Activated CD8-positive, alpha-beta T cell treated with anti-CD3 and anti-CD28 coated beads, Interleukin-2, amount 10 ng/mL, durations not matched to agents 7 days and 5 days (primary cell): ENCODE measurements at places on chromosomes 5 and 9.

GRCh38 chr9:82234160-82234943 lies 245.8 kb downstream of the SPATA31D1 start:
- no peak for DNase-seq

GRCh38 chr9:136674786-136675349 lies 12.2 kb downstream of the EGFL7 start:
- no peak for DNase-seq

DNA sequence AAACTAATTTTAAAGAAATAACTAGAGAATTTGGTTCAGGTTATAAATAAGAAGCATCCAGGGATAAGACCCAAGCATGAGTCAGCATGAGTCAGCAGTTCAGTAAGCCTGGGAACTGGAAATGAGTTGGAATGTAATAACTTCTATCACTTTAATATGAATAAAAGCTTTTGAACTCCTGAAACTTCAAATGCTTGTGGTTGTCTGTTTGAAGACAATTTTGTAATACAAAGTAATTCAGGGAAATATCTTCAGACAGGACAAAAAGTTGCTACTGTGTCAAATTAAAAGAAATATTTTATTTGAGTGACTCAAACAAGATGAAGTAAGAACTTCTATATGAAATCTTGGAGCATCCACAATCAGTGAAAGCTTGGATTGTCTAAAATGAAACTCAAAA lies 331.2 kb upstream of the DAB2 start:
- no peak for DNase-seq

- no peak for DNase-seq
Observed at GRCh38 chr5:159774476-159775031, 141.7 kb upstream of the ADRA1B start.

GRCh38 chr9:107481035-107481434 lies 8.5 kb downstream of the KLF4 start:
- no peak for DNase-seq

DNA sequence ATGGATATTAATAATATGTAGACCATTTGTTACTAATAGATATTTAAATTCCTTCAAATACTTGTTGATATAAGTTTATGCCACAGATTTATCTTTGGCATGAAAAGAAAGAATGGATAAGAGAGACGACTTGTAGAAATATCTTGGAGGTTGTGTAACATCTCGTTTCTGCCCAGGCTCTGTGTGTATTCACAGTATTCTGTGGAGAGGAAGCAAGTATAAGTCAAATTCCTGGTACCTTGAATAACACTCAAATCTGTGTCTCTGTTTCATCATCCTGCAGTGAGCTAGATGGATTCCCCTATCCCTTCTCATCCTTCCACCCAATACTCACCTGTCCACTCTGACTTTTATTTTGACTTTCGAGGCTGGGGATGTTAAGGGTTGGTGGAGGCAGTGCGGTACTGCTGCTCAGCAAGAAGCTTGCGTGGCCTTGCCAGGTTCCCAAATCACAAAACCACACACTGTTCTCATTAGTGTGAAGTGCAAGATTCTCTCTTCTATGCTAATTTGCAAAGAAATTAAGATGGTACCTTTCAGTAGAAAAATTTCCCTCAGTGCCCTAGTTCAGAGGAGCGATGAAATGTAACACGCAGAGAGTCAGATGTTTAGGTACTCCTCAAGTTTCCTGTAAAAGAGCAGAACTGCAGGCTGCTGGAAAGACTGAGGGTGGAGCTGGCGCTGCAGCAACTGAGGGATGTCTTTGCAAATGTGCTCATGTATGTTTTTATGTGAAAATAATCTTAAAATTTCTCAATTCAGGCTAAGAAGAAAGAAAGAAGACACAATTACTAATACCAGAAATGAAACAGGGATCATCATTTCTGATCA lies 42.6 kb upstream of the ANKRD18A start:
- DNase-seq: no peak

DNA sequence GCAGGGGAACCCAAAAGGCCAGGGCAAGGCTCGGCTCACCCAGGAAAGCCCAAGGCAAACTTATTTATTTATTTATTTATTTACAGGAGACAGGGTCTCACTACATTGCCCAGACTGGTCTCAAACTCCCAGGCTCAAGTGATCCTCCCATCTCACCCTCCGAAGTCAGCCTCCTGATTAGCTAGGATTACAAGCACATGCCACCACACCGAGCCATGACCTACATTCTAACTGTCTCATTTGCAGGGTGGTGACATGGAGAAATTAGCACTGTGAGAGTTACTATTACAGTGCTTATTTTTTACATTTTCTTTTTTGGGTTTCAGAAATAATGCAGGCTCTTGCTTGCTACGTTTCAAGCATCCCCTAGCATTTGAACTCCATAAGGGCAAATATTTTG lies 18.1 kb downstream of the ARHGEF37 start:
- DNase-seq: no peak

- DNase-seq: no peak
Observed at GRCh38 chr5:58085800-58086199, 374.1 kb downstream of the PLK2 start.
